ENCODE measurements at places on chromosomes 5 and 9. TPM values are rescaled to one million over a fixed set of nuclear protein-coding genes. Genes with fewer than 3 reads are reported as not detected.

PCDH12 gene
- total RNA-seq, result not detected

EGFL7 gene
- not detected for total RNA-seq

PCDHB16 gene
- total RNA-seq, result not detected

MYOZ3 gene
- total RNA-seq, result not detected

PITX1 gene
- total RNA-seq, result not detected

SEMA4D gene
- total RNA-seq, result 305 TPM

ANKRD31 gene
- total RNA-seq, result 0.89 TPM

SLC24A2 gene
- not detected for total RNA-seq

SLC28A3 gene
- not detected for total RNA-seq

ZFP37 gene
- total RNA-seq, result 1.1 TPM

FAT2 gene
- total RNA-seq, result not detected

PCDHGA1 gene
- 0.11 TPM for total RNA-seq

PCDHAC1 gene
- total RNA-seq, result not detected

DNA sequence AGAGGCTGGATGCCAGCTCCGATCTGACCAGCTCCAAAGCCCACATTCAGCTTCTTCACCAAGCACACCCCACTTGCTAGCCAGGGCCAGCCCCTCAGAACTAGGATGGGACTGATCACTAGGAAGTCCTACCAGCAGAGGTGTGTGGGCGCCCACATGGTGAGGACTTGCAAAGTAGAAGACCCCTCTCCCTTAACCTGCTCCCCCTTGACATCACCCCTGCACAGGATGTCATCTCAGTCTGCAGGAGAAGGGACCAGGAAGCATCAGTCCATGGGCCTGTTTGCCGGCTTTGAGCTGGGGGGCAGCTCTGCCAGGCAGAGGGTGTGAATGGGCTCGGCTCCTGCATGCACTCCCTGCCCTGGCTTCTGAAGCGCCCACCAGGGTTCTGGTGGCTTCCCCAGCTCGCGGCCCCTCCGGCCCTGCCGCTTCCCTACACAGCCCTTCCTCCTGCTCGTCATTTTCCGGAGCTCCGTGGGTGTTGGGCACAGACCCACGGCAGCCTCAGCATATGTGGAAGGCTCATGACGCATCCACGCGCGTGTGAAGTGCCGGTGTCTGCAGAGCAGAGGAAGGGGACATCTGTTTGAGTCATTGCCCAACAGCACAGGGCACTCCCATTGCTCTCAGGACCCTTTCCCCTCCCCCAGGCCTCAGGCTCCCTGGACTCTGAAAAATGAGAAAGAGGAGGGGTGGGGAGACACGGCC lies 3.7 kb upstream of the FAM78A start:
- no peak for DNase-seq

DNA sequence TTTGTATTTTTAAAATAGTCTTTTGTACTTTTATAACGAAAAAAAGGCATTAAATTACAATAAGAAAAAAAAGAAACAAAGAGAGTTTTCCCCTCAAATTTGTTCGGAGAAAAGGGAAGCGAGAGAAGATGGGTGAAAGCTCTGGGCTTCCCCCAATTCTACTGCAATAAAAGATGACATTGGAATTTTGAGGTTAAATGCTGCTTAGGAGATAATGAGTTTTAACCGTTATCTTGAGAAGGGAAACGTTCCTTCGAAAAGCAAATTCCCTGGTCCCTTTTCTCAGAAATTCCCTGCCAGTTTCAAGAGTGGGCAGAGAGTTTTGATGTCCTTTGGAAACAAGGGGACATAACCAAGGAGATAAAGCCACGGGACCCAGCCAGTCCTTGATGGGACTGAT lies 18.4 kb upstream of the ERGIC1 start:
- no peak for DNase-seq

- DNase-seq, result no peak
Observed at GRCh38 chr9:4010309-4010708, 289.6 kb downstream of the GLIS3 start.

DNA sequence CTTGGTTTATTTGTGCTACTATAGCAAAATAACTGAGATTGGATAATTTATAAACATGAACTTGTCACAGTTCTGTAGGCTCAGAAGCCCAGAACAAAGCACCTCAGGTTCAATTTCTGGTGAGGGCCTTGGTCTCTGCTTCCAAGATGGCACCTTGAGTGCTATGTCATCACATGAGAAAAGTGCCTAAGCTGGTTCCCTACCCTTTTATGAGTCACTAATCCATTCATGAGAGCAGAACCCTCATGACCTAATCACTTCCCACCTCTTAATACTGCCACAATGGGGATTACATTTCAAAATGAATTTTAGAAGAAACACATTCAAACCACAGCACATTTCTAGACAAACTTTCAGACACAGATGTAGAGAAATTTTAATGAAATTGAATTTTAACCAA lies 98.2 kb upstream of the PRSS3 start:
- no peak for DNase-seq

- DNase-seq, result no peak
Observed at GRCh38 chr5:76401801-76402250, 1.3 kb upstream of the IQGAP2 start.

GRCh38 chr9:92718086-92719001 lies 46.3 kb downstream of the BICD2 start:
- no peak for DNase-seq

- no peak for DNase-seq
Observed at GRCh38 chr9:95864852-95865580, 10.5 kb upstream of the ERCC6L2 start.

DNA sequence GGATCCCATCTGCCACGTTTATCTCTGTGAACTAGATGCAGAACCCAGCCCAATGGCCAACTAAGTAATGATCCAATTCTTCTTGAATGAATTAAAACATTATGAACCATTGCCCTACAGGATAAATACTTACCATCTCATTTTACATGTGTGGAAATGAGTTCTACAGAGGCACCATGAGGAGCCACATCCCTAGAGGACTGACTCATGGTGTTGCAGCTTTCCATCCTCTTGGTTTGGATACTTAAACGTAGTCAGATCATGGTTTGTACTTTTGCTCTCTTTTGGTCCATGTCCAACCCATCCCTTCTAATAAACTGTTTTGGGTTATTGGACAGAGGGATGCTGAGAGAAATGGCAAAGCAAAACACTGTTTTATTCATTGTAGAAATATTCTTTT lies 484.8 kb downstream of the EBF1 start:
- DNase-seq, result no peak

DNA sequence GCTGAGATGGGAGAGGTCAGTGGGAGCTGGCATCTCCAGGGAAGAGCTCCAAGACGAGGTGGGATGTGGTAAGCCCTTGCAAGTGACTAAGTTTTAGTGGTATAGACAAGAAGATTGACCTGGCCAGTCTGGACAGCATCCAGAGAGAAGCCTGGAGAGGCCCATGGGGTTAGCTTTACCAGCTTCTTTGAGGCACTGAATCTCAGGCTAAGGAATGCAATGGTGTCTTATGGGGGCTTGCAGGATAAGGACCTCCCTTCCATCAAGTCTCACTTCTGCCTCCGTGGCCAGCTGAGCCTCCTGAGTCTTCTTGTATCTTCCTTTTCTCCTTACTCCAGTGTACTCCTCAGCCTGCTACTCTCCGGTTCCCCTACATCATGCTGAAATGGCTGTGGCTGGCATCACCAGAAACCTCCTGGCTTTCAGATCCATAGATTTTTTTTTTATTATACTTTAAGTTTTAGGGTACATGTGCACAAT lies 56.5 kb upstream of the JADE2 start:
- no peak for DNase-seq

GRCh38 chr9:79014929-79015699 lies 556.7 kb upstream of the TLE4 start:
- DNase-seq, result no peak

DNA sequence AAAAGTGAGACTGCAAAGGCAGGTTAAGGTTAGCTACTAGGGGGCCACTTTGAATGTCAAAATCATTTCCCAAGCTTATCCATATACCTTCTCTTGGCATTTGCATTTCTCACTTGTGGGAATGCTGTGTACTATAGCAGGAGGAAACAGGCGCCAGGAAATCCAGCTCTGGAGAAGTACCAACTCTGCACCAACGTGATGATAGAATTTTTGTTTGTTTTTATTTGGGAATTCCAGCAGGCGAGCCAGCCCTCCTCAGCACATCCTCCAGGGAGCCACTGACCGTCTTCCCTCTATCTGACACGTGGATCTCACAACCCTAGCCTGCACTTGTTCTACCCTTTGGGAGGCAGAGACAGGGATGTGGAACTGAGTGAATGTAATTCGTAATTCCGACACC lies 318.0 kb downstream of the ACTL7B start:
- DNase-seq, result no peak

DNA sequence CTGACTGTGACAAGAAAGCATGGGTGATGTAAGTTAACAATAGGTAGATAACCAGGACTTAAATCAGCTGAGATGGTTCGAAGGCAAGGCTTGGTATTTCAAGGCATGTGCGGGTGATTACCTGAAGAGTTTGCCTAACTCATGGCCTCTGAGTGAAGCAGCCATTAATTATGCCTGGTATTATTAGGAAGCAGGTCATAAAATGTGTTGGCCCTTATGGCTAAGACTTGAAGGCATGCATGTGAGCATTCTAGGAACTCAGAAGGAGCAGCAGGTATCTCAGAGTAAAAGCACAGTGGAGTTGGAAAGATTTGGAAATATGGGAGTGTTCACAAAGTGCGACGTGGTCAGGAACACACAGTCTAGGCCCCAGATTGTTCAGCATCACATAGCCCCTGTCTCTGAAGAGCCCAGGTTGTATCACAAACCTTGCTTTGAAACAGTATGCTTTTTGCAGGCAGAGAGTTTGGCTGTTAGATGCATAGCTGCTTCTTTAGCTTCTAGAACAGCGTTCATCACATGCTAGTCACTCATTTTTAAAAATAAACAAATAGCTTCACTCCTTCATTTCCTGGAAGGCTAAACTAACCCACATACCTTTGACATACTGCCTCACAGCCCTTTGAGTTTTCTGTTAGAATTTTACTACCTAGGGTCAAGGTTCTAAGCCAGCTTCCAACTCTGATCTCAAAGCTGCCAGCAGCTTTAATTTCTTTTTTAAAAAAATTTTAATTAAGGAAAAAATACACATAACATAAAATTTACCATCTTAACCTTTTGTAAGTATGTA lies 2.1 kb downstream of the HEXB start:
- no peak for DNase-seq

GRCh38 chr9:20532584-20532983 lies 89.7 kb downstream of the MLLT3 start:
- DNase-seq, result no peak

GRCh38 chr9:129415942-129416651 lies 204.8 kb downstream of the C9orf50 start:
- DNase-seq, result no peak

GRCh38 chr9:78296201-78296892 lies 578 bp upstream of the PSAT1 start:
- DNase-seq, result peak; percentile 7

DNA sequence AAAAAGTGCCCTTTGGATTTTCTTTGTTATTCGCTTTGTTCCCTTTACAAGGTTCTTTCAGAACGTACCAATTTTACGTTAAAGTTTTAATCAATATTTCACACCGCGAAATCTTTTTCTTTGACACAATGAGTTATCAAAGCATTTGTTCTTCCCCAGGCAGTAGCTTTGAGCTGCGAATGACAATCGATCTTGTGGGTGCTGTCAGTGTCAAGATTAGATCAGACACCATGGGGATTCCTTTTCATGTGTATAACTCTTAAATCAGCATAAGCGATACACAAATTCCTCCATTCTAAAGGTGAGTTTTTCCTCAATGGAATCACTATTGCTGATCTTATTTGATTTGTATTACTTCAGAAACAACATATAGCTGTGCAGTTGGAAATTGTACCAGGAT lies 145.5 kb downstream of the ST8SIA4 start:
- DNase-seq, result no peak
